ENCODE measurements at places on chromosomes 4 and X.

- DNase-seq = no peak
Measured at GRCh38 chr4:101019941-101020401, 327.4 kb downstream of the PPP3CA start.

DNA sequence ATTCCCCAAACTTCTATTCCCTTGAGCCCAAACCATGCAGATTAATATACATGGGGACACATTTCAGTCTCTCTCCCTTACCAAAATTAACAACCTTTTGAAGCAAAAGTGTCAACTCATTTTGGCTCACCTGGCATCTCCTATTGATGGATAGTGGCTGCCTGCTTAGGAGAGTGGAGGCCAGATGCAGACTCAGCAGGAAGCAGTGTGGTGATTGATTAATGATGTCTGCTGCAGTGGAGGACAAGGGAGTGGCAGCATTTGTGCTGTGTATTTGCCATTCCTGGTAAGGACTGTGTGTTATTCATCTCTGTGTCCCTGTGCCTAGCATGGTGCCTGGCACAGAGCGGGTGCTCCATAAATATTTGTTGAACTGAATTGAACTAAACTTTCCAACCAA is 590.1 kb downstream of the RAB28 start:
- DNase-seq = no peak

DNA sequence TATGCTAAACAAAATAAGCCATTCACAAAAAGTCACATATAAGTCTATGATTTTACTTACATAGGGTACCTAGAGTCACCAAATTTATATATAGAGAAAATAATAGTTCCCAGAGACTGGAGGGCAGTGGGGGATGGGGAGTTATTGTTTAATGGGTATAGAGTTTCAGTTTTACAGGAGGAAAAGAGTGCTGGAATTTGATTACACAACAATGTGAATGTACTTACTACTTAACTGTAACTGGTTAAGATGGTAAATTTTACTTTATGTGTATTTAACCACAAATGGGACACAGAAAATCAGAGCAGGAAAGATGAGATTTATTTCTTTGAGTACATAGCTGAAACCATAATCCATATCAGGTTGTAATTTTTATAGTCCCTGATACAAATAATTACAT is 144.4 kb downstream of the TMA16 start:
- DNase-seq = no peak

DNA sequence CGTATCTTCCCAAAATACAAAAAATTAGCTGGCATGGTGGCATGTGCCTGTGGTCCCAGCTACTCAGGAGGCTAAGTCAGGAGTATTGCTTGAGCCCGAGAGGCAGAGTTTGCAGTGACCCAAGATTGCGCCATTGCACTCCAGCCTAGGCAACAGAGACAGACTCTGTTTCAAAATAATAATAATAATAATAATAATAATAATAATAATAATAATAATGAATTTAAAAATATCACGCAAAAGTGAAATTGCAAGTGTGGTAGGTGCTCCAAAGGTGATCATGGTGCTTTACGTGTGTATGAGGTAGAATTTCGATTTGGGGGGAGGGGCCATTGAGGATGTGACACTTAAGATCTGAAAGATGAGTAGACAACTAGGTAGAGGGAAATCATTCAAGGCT is 4.9 kb upstream of the HPSE start:
- no peak for DNase-seq

DNA sequence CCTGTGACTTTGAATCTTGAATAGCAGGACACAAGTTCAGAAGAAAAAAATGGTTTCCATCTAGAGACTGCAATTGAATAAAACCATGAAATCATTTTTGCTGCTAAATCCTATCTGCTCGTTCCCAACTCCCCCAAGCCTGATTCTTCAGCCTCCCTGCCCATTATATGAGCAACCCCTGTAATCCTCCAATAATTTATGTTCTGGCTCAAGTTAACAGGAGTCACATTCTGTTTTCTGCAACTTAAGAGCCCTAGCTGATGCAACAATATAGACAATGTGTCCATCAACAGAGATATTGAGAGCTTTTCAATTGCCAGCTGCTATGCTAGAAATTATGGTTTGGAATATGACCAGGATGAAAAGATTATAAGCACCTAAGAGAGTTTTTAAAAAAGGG is 84.1 kb downstream of the LDB2 start:
- DNase-seq = no peak

DNA sequence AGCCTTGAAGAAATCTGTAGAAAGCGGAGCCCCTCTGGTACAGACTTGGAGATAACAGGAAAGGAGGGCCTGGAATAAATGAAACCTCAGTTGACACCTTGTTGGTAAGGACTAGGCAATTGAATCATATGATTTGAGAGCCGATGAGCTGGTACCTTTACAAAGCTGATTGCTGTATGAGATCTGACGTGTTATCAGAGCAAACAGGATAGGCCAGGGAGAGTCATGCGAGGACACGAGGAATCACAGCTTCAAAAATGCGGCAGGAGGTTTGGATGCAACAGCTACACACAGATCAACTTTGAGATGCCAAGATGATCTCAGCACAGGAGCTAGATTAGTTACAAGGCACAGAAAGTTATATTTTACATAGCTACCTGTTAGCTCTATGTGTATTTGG is 7.4 kb upstream of the SLC10A4 start:
- no peak for DNase-seq

DNA sequence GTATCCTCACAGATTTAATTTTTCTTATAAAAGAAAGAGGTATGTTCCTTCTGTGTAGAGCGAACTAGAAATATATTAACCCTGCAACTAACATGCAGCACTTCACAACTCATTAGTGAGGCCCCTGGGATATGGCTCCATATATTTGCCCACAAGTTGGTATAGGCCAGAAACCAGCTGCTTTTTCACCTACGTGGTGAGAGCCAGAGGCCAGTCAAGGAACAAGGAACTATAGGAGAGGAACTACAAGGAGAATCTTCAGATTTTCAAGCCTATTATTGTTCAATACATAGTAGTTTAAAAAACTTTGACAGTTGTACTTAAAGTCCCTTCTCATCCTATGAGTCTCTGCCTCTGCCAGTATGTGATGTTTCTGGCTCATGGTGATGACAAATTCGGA is 205.9 kb downstream of the CBR4 start:
- no peak for DNase-seq

DNA sequence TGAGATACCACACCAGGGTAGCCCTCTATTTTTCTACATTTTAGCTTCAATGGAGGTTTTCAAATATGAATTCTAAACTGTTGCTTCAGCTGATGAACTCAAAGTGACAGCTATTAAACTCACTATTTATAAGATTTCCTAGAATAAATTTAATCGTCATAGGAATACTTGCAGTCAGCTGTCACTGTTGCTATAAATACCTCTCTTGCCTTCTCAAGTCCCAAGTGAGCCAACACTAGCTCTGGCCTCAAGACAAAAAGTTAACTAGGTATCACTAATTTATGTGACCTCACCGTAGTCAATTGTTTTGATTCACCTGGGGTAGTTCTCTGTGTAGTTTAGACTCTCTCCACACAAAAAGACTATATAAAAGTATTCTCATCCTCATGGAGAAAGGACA is 34.3 kb upstream of the PROM1 start:
- DNase-seq = no peak

DNA sequence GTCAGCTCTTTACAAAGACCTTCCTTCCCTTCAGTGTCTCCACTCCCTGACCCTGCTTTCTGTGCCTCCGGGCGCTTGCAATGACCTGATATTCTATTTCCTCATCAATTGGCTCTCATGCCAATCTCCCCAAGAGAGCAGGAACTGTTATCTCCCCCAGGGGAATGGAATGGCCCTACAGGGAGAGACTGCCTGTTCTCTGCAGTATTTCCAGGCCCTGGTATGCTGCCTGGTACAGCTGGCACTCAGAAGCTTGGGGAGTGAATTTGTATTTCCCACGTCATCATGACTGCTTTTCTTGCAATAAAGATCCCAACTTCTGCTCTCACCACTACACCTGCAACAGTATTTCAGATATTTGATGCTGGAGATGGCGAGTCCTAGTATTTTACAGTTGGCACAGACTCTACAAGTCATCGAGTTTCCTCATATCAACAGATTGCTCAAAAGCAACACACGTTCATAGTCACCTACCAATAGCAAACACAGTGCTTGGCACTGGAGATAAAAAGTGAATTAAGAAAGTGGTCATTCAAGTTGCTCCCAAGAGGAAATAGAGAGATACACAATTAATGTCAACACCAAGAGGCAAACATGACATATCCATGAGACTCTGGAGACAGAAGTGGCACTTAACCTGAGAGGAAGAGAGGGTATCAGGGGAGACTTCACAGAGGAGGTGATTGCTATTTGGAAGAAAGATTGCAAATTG is 90.5 kb upstream of the EGFL6 start:
- DNase-seq = no peak
